ENCODE measurements at places on chromosomes 7 and 10. TPM values are rescaled to one million over a fixed set of nuclear protein-coding genes. Genes with fewer than 3 reads are reported as not detected.

DNA sequence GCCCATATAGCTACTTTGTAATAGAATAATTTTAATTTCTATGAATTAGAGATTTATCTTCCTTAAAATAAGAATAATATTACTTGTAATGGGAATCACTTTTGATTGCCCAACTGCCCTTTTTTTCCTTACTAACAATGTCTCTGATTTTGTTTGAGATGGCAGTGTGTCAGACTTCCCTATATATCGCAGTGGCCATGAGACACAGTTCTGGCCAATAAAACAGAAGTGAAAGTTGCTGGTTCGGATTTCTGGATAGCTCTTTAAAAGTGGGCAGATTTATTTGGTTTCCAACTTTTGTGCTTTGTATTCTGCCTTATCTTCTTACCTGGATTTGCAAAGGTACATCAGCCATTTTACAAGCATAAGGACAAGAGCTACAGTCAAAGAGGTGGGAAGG lies 170.2 kb downstream of the PPP1R17 start:
- DNase-seq = peak; percentile 12

DNA sequence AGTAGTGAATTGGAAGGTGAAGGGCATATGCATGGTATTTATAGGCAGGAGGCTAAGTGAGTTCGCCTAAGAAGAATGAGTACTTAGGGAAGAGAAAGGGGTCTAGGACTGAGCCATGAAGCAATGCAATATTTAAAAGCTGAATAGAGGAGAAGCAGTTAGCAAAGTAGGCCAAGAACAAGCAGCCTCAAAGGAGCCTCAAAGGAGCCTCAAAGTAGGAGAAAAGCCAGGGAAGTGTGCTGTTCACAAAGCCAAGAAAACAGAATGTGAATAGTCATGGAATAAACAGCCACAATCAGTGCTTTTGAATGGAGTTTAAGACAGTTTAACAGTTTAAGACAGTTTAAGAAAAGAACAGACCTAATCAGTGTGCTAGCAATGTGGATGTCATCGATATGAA lies 762.0 kb downstream of the SORCS1 start:
- no peak for DNase-seq

- DNase-seq = no peak
Measured at GRCh38 chr7:19102884-19103283, 14.6 kb downstream of the TWIST1 start.

DNA sequence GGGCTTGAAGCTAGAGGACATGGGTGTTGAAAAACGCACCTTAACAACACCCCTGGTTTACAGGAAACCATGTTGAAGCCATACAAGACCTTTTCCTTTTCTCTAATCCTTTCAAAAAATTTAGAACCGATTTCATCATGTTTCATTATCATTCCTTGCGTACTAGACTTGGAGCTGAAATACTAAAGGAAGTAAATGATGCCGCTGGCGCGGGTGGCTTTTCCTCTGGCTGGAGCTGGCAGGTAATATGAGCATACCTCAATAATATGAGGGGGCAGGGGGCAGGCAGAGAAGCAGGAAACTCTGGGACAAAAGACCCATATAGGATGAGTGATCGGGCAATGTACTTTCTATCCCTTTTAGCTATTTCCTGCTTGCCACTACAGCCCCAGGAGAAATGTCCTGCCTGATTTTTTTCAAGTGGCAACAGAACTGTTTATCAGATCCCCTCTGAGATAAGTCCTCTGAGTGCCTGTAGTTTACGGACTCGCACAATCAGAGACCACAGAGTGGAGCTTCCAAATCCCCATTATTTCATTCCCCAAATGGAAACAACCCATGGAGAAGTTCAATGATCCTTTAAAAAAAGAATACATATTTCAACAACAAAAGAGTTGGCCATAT lies 450.1 kb downstream of the KCNMA1 start:
- DNase-seq = no peak

GRCh38 chr7:136998495-136998894 lies 130.0 kb downstream of the CHRM2 start:
- DNase-seq = no peak

DNA sequence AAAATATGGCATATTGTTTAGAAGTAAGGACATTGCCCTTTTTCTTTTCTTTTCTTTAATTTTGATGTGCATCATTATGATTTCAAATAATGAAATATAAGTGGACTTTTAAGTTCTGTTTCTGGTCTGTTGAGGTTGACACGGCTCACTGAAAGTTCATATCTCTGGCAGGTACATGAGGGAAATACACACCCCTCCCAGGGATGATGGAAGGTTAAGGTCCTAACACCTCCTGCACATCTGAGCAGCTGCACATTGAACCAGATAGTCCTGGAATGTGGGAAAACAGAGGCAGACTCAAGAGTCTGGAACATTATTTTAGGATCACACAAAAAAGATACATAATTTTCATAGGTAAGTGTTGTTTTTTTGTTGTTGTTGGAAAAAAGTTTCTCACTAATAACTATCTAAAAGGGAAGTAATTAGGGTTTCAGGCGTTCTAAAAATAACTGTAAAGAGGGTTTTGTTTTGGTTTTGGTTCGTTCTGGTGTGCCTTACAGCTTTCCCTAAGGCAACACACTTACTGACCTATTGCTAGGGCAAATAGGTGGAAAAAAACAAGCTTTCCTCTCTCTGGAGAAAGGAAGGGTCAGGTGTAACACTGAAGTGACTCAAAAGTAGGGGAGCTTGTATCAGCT lies 201.2 kb upstream of the PRKCQ start:
- DNase-seq = no peak

Gene EPO
- not detected for total RNA-seq

Gene ATP6V0A4
- total RNA-seq = 7.7 TPM

Gene PPP1R9A
- 10.4 TPM for total RNA-seq

All from umbilical cord (tissue), 2 donors.